ENCODE measurements at places on chromosomes 3 and 15.
A peak's percentile ranks its signal among the peaks of the same experiment; 100 is the strongest.

GRCh38 chr3:24020036-24020691 is 75.1 kb downstream of the NR1D2 start:
- no peak for DNase-seq

GRCh38 chr3:25229586-25229985 is 198.5 kb upstream of the RARB start:
- no peak for DNase-seq

DNA sequence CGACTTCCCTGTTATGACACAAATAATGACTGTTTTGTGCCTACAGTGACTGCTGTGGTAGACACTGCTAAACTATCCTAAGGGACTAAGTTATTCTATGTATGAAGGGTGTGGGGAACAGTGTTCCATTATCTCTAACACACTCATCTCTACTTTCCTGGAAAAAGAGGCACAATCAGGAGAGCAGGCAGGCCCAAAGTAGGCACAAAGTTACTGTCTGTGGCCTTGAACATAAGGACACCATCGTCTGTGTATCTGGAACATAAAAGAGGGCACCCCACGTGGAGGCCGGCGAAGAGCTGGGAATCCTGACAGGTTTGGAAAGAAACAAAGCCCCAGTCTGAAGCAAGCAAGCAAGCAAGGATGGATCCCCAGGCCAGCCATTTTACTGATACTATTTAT is 1.5 kb downstream of the ABCC5 start:
- DNase-seq: no peak

DNA sequence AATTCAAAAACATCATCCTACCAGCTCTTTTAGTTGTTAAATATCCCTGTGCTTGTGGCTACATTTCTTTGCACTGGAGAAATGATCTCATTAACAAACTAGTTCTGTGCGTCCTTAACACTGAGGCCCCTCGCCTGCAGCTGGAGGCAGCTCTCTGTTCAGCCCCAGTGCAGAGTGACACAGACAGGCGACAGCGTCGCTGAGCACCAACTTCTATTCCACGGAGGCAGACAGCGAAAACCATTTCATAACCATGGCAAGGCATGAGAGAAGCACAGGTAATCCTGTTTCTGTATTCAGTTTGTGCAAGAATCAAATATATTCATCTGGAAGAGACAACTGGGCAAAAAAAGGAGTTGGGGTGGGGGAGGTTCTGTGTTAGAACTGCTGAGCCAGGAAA is 530.7 kb downstream of the ZIC1 start:
- DNase-seq: no peak

DNA sequence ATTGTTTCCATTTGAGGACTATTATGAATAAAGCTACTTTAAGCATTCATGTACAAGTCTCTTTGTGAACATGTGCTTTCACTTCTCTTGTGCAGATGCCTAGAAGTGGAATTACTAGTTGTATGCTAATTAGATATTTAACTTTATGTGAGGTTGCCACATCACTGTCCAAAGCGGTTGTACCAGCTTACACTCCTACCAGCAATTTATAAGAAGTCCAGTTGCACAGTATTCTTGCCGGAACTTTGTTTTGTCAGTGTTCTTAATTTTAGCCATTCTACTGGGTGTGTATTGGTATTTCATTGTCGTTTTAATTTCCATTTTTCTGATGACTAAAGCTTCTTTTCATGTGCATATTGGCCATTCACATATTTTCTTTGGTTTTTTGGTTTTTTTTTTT is 29.1 kb downstream of the SEMA3G start:
- DNase-seq: no peak

DNA sequence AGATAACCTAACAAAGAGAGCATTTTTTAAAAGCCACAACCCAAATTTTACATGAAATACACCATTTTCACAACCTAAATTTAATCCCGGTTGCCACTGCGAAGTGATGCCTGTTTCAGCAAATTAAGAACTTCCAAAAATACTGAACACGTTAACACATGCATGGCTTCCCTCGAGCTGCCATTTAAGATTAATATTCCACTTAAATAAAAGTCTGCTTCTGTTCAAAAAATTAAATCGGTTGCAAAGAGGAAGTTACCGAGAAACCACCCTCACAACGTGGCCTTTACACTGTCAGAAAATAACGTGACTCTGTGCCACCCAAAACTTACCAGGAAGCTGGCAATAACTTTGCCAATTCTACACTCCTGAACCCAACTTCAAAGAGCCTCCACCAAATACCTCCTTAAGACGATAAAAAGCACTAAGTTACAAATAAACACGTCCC is 1.2 kb downstream of the TBL1XR1 start:
- peak; percentile 53 for DNase-seq

GRCh38 chr15:42190370-42190769 is 17.7 kb downstream of the VPS39 start:
- no peak for DNase-seq

- no peak for DNase-seq
These were observed 253.2 kb upstream of the LRTM1 start for GRCh38 chr3:55180936-55181535.

GRCh38 chr15:101600035-101600434 is 52.1 kb downstream of the TM2D3 start:
- no peak for DNase-seq

- no peak for DNase-seq
These were observed 27.2 kb upstream of the SLC25A36 start for GRCh38 chr3:140914384-140914945.

- DNase-seq: no peak
These were observed 218.1 kb downstream of the MAGI1 start for GRCh38 chr3:65820600-65820999.

- no peak for DNase-seq
These were observed 15.1 kb downstream of the CMTM7 start for GRCh38 chr3:32406486-32407408.

GRCh38 chr3:99772671-99773070 is 45.0 kb upstream of the CMSS1 start:
- no peak for DNase-seq

DNA sequence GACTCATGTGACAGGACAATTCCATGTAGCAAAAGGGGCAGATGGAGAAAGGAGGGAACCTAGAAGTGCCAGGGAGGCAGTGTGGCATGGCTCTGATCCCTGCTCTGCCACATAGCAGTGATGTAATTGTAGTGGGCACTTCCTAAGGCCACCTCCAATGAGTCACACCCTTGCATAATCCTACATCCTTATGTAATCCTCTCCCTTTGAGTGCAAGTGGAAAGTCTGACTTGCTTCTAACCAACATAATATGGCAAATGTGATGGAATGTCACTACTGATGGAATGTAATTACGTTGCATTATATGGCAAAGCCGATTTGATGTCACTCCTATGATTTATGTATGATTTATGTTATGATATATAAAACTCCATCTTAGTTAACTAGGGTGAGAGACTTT is 72.9 kb upstream of the ATP2C1 start:
- no peak for DNase-seq

DNA sequence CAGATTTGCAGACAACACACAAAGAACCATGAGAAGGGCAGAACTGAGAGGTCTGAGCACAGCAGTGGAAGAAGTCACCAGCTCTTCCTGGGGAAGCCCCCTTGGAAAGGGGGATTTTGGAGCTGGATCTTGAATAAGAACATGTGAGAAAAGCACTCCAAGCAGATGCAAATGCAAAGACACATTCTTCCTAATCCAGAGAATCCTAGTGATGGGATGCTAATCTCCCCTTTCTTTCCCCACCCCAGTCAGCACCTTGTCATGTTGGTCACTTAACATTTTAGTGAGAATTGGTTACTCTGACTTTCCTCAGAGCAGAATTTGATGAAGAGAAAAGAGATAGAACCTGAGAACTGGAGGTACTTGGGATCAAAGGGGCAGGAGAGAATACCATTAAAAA is 148.5 kb downstream of the SSR3 start:
- DNase-seq: no peak

GRCh38 chr15:55968923-55969322 is 24.5 kb downstream of the NEDD4 start:
- DNase-seq: no peak

GRCh38 chr15:69299943-69300588 is 1.4 kb downstream of the PAQR5 start:
- DNase-seq: no peak

- no peak for DNase-seq
These were observed 223.2 kb upstream of the THBS1 start for GRCh38 chr15:39357480-39358268.

DNA sequence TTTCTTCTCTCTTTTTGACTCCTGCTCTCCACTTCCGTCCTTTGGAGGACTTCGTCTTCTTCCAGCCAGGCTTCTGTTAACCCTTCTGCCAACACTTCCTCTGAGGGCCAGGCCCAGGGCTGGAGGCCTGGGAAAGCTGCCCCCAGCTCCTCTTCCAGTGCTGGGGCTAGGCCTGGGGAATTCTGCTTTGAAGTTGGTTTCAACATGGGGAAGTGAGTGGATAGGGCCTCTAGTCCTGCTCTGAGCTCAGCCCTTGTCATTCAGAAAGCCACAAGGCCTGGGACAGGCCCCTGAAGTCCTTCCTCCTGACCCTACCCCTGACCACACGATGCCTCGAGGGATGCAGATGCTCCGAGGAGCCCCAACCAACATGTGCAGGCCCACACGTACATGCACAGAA is 53.9 kb upstream of the HERC1 start:
- no peak for DNase-seq

- no peak for DNase-seq
These were observed 14.7 kb downstream of the SKIC8 start for GRCh38 chr15:78284758-78285157.

- DNase-seq: no peak
These were observed 977 bp downstream of the CDC25A start for GRCh38 chr3:48187301-48187578.

DNA sequence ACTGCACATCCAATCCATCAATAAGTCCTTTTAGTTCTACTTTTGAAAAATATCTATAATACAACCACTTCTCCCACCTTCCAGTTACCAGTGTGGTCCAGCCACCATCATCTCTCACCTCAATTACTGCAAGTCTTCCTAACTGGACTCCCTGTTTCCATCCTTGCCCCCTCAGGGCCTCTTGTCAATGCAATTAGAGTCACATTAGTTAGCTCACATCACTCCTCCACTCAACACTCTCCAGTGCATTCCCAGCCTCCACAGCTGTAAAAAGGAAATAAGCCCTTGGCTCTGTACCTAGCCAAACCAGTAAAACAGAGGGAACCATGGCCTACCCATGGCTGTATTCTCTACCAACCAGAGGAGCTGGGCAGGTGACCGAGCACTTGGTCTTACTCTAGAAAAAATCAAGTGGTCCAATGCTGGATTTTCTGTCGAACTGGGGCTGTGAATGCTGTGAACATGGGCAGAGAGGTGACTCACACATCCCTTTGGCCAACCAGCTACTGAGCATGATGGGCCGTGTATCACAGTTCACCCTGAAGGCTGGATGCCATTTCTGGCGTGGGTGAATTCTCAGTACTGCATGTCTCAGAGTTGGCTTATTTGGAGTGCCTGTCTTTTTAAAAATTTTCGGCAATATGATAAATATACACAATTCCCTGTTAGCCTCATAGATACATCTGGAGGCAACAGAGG is 62.5 kb upstream of the C15orf61 start:
- no peak for DNase-seq

DNA sequence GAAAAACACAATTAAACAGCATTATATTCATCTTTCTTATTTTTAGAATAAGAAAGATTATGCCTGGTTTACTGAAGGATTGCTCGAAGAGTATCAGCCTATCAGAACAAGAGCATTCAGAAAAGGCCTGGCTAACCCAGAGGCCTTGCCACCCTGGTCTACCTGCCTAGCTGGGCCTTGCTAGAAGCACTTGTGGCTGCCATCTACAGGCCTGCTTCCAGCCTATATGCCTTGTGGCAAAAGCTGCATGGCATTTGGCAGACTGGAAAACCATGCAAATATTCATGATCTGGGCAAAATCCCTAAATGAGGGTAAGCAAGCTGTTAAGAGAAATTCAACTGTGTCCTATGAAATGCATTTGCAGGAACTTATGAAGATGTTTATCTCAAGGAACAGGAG is 9.3 kb upstream of the ATP13A4 start:
- no peak for DNase-seq

GRCh38 chr3:138459619-138460535 is 25.5 kb downstream of the ESYT3 start:
- no peak for DNase-seq

DNA sequence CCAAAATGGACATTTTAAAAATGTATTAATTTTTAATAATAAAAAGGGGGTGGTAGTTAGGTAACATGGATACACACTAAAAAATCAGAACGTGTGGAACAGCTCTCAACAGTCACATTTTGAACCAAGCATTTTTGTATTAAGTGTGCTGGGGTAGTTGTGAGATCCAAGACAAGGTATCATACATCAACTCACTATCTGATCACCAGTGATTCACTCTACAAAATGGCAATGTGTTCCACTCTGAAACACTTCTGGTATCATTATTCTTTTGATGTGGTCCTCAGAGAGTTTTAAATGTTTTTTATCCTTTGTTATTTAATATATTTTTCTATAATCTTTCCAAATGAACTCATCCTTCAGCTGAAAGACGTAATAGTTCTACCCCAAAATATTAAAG is 5.4 kb downstream of the HACL1 start:
- no peak for DNase-seq

DNA sequence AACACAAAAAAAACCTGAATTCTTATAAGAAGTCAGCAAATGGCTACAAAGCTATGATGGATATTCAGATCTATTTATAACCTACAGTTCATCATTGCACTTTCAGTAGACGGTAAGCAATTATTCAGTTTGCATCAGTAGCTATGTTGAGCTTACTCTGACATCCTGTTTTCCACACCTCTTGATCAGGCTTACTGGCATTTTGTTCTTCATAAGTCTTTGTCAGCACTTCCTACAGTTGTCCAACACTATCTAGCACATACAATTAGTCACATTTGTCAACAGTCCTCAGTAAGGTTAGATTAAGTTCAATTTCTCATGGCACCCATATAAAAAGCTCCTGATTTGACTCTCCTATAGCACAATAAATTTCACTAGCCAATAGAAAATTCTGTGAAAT is 71.2 kb upstream of the ST3GAL6 start:
- DNase-seq: no peak

DNA sequence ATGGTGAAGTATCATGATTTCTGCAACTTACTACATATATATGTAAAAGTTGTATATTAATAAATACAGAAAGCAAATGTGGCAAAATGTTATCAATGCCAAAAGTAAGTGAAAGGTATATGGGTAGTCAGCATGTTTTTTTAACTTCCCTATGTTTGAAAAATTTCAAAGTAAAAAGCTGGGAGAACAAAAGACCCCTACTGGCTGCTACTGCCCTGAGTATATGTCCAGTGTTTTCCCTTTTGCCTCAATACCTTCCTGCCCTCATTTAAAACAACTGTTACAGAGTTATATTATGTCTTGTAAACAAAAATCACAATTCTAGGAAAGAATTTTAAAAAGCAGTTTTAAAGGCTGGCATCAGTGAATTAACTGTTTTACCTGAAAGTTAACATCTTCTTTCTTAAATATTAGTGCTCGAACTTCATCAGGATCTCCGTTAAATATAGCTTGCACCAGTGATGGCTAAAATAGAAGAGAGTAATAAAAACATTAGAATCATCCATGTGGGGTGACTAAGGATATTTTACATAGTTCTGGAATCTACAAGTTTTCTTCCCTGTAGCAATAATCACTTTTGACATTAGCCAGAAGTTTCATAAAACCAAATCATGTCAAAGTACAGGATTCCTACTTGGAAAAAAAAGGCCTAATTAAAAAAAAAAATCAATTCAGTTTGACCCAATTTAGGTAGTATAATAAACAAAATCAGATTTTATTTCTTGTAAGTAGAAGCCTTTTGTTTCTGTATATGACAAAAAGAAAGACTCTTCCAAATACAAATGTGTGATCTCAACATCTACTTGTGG is 2.7 kb downstream of the ANKRD28 start:
- DNase-seq: no peak

GRCh38 chr15:98530570-98530969 is 117.8 kb upstream of the IGF1R start:
- DNase-seq: no peak

- no peak for DNase-seq
These were observed 155.3 kb upstream of the MRPL3 start for GRCh38 chr3:131658115-131658514.
